ENCODE measurements at places on chromosomes 2 and 18. TPM values are rescaled to one million over a fixed set of nuclear protein-coding genes. Genes with fewer than 3 reads are reported as not detected.

GRCh38 chr2:11616851-11617415 is 53.1 kb downstream of the NTSR2 start:
- H3K4me3 ChIP-seq, result no peak overlapping the region
- H3K36me3 ChIP-seq, result no peaks in the 10 kb centered on the region
- DNase-seq, result no peak

- no peaks in the 10 kb centered on the region for H3K4me1 ChIP-seq
- H3K27me3 ChIP-seq, result peaks cover 10% of the 10 kb centered on the region
These were observed 22.2 kb upstream of the SLC16A14 start for GRCh38 chr2:230090967-230091366.

Gene PMS1
- total RNA-seq, result 29.7 TPM

Gene COL4A3
- not detected for total RNA-seq

DNA sequence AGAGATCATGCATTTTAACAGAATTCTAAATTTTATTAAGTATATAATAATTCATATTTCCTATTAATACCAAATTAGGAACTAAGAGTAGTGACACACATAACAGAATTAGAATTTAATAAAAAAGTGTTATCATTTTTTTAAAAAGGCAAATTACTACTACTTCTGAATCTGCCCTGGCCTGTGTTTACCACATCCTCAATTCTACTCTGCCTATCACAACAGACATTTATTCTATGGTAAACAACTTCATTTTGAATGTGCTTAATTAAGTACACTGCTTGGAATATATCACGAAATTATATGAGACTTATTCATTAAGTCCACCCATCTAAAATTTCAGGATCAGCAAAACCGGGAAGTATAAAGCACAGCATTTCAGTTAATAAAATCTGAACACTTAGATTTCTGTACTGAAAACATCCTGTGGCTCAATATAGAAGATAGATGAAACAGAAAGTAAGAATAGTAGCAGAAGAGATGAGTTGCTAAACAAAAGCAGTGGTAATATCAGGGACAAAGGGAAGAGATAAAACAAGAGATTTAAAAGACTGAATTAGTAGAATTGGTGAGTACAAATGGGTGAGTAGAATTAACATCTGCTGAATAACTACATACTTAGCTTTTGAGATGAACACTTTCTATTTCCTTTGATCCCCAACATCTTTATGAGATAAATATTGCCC is 3.7 kb downstream of the SMC6 start:
- H3K4me1 ChIP-seq, result peaks cover 26% of the 10 kb centered on the region
- H3K27ac ChIP-seq, result no peak overlapping the region
- no peak for DNase-seq
- H3K27me3 ChIP-seq, result no peaks in the 10 kb centered on the region
- peaks cover 5% of the 10 kb centered on the region for H3K36me3 ChIP-seq

Gene HOXD11
- not detected for total RNA-seq

- H3K27me3 ChIP-seq, result peaks cover 8% of the 10 kb centered on the region
- no peak overlapping the region for H3K4me3 ChIP-seq
- no peak for DNase-seq
- no peaks in the 10 kb centered on the region for H3K36me3 ChIP-seq
These were observed 74.3 kb upstream of the MMADHC start for GRCh38 chr2:149661844-149662243.

DNA sequence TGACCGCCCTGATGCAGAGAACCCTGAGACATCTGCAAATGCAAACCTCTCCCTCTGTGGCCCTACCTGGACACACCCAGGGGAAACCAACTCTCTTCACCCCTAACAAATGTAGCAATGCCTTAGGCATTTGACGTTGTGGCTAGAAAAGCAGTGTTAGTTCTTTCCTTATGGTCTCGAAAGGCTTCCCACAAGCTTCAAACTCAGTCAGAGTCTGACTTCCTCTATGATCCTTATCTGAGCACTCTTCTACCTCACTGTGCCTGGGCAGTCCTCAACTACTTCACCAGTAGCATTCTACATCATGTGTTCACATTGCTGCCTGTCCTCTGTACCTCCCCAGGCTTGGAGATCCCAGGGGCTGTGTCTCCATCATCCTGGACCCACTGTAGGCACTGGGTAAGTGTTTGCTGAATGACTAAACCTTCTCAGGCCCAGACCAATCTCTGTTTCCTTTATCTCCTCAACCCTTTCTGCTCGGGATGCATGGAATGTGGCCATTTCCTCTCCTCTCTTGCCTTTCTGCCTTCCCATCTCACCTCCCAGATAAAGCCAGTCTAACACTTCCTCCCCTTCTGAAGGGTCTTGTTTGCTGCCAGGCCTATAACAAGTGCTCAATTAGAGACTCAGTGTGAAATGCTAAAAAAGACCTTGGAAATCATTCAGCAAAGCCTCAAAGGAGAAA is 91.7 kb upstream of the ACAA2 start:
- no peak overlapping the region for H3K27ac ChIP-seq
- no peaks in the 10 kb centered on the region for H3K4me1 ChIP-seq
- H3K4me3 ChIP-seq, result no peak overlapping the region
- H3K36me3 ChIP-seq, result no peaks in the 10 kb centered on the region
- peaks cover 1% of the 10 kb centered on the region for H3K27me3 ChIP-seq

- no peaks in the 10 kb centered on the region for H3K36me3 ChIP-seq
- H3K4me3 ChIP-seq, result no peak overlapping the region
- H3K27ac ChIP-seq, result no peak overlapping the region
- peaks cover 2% of the 10 kb centered on the region for H3K27me3 ChIP-seq
- DNase-seq, result no peak
- no peaks in the 10 kb centered on the region for H3K4me1 ChIP-seq
These were observed 194.7 kb upstream of the ERBB4 start for GRCh38 chr2:212733273-212733672.

- H3K36me3 ChIP-seq, result no peaks in the 10 kb centered on the region
- H3K27ac ChIP-seq, result no peak overlapping the region
- no peak overlapping the region for H3K4me3 ChIP-seq
- no peaks in the 10 kb centered on the region for H3K4me1 ChIP-seq
These were observed 323.9 kb upstream of the NRP2 start for GRCh38 chr2:205358351-205358815.

- peaks cover 4% of the 10 kb centered on the region for H3K4me1 ChIP-seq
- H3K27me3 ChIP-seq, result peaks cover 8% of the 10 kb centered on the region
- no peak overlapping the region for H3K4me3 ChIP-seq
These were observed 60.1 kb downstream of the NEDD4L start for GRCh38 chr18:58104096-58104495.
